ENCODE measurements at places on chromosomes 12 and 14. TPM values are rescaled to one million over a fixed set of nuclear protein-coding genes. Genes with fewer than 3 reads are reported as not detected.

Gene SPX
- total RNA-seq, result 0.63 TPM

Gene CMTM5
- not detected for total RNA-seq

Gene ADAM21
- total RNA-seq, result 0.77 TPM

Gene AMDHD1
- 0.09 TPM for total RNA-seq

Gene EPS8
- total RNA-seq, result 69.1 TPM

Gene SYNE3
- total RNA-seq, result 27.7 TPM

Gene FERMT2
- 65.1 TPM for total RNA-seq

Gene PTMS
- 88.7 TPM for total RNA-seq

Gene OR6C70
- total RNA-seq, result not detected

Gene ANKS1B
- total RNA-seq, result 0.52 TPM

Gene IQSEC3
- 0.17 TPM for total RNA-seq

Gene TMEM179
- total RNA-seq, result 0.52 TPM

Gene NTS
- 43.5 TPM for total RNA-seq

Gene SERPINA12
- total RNA-seq, result not detected

Gene KRT75
- not detected for total RNA-seq

Gene LGR5
- not detected for total RNA-seq

Gene RNF10
- 99.9 TPM for total RNA-seq
